HepG2 (cell line): ENCODE measurements at places on chromosomes 6 and 20. TPM values are rescaled to one million over a fixed set of nuclear protein-coding genes. Genes with fewer than 3 reads are reported as not detected.

DNA sequence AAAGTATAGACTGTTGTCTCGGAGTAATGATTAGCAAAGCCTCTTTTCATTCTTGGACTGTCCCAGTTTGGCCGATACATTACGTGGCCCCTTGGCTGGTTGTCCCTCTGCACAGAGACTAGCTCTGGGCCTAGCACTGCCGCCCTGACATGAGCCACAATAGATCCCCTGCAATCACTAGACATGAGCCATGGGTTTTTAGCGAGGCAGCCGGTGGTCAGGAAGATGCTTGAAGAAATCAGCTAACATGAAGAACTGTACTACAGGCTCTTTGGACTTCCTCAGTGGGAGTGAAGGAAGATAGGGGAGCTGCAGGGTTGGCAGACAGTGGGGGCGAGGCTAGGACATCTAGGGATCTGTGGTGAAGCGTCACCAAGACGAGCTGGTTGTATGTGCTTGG is 11.0 kb downstream of the DUSP22 start:
- no peaks in the 10 kb centered on the region; the same call in 2 of the 3 replicates for H3K27me3 ChIP-seq
- no peak overlapping the region for H3K27ac ChIP-seq
- peaks cover 10% of the 10 kb centered on the region for H3K4me1 ChIP-seq
- no peak overlapping the region for H3K4me3 ChIP-seq
- DNase-seq = no peak
- no peaks in the 10 kb centered on the region; the same call in 2 of the 3 replicates for H3K36me3 ChIP-seq

GRCh38 chr20:45085867-45086266 is 15.1 kb downstream of the KCNS1 start:
- H3K36me3 ChIP-seq = no peaks in the 10 kb centered on the region
- DNase-seq = no peak
- H3K27ac ChIP-seq = no peak overlapping the region
- H3K4me3 ChIP-seq = no peak overlapping the region

DNA sequence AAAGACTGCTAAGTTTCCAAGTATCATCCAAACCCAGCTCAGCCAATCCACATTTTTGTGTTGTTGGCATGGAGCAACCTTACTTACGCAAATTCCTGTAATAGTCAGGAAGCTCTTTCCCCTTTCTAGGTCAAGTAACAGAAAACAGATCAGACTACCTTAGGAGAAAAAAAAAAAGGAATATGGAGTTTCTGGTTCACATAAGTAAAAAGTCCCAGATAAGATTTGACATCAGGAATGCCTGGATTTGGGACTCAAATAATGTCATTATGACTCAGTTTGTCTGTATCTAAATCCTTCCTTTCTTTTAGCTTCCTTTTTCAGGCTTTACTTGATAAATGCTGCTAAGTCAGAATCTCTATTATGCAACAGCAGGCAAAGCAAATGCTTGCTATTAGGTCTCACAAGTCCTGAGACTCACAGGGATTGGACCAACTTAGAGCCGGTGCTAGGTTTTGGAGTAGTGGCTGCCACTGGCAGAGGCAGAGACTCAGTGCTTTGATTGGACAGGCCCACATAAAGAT is 44.5 kb downstream of the NCOA7 start:
- H3K27me3 ChIP-seq = no peaks in the 10 kb centered on the region
- DNase-seq = no peak
- H3K27ac ChIP-seq = no peak overlapping the region
- no peak overlapping the region for H3K4me3 ChIP-seq
- H3K4me1 ChIP-seq = no peaks in the 10 kb centered on the region
- H3K36me3 ChIP-seq = no peaks in the 10 kb centered on the region

DNA sequence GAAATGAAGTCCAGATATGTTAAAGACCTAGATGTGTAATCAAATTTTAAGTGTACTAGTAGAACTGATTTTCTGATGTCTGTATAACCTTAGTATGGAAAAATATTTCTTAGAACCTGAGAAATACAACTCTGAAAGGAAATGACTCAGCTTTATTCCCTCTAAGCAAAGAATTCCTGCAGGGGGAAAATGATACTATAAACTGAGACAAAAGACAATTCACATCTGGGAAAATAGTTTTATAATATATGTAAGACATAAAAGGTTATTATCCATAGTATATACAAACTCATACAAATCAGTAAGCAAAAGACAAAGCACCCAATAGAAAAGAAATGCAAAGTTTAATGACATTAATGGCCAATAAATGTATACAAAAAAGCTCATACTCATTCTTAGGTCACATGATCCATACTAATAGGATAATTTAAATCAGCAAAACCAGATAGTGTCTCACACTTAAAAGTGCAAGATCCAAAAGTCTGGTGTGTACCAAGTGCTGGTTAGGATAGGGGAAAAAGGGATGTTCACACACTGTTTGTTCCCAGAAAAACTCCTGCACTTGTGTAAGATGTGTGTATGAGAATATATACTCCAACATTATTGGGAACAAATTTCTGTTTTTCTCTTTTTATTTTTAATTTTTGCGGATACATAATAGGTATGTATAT is 22.6 kb downstream of the RNF217 start:
- no peak overlapping the region for H3K27ac ChIP-seq
- no peak overlapping the region for H3K4me3 ChIP-seq
- no peaks in the 10 kb centered on the region for H3K4me1 ChIP-seq
- DNase-seq = no peak

- peaks cover 6% of the 10 kb centered on the region; the same call in 1 of the 3 replicates for H3K27me3 ChIP-seq
- no peak overlapping the region for H3K27ac ChIP-seq
- H3K36me3 ChIP-seq = no peaks in the 10 kb centered on the region
- no peaks in the 10 kb centered on the region for H3K4me1 ChIP-seq
- DNase-seq = peak; percentile 48
Observed at GRCh38 chr6:20056350-20056992, 155.8 kb downstream of the MBOAT1 start.

Gene PHACTR3
- not detected in 2 replicates for total RNA-seq

Gene FERMT1
- total RNA-seq = 29.5 and 39.1 TPM in 2 replicates

DNA sequence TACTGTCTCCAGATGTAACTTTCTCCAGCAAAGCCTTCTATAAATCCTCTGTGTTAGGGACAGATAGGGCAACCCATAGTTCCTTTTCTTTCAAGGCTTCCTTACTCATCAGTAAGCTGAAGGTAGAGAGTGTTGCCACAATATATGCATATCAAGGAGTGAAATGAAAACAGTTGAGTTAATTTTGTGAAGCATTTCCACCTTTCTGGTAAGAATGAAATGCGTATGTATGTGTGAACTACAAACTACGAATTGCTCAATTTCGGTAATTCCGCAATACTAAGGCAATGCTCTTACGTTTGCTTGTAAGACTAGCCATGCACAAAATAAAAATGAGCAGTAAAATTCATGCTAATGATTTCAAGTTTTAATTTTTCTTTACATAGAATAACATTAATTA is 61.2 kb upstream of the HBS1L start:
- no peak for DNase-seq
- H3K4me1 ChIP-seq = peaks cover 8% of the 10 kb centered on the region; the same call in 1 of the 2 replicates
- H3K36me3 ChIP-seq = no peaks in the 10 kb centered on the region
- H3K4me3 ChIP-seq = no peak overlapping the region

GRCh38 chr6:4185419-4185818 is 50.0 kb upstream of the ECI2 start:
- H3K4me3 ChIP-seq = no peak overlapping the region
- no peaks in the 10 kb centered on the region for H3K4me1 ChIP-seq
- H3K36me3 ChIP-seq = no peaks in the 10 kb centered on the region
- DNase-seq = no peak
- no peak overlapping the region for H3K27ac ChIP-seq

Gene CUL9
- 10.5 and 11.4 TPM in 2 replicates for total RNA-seq

DNA sequence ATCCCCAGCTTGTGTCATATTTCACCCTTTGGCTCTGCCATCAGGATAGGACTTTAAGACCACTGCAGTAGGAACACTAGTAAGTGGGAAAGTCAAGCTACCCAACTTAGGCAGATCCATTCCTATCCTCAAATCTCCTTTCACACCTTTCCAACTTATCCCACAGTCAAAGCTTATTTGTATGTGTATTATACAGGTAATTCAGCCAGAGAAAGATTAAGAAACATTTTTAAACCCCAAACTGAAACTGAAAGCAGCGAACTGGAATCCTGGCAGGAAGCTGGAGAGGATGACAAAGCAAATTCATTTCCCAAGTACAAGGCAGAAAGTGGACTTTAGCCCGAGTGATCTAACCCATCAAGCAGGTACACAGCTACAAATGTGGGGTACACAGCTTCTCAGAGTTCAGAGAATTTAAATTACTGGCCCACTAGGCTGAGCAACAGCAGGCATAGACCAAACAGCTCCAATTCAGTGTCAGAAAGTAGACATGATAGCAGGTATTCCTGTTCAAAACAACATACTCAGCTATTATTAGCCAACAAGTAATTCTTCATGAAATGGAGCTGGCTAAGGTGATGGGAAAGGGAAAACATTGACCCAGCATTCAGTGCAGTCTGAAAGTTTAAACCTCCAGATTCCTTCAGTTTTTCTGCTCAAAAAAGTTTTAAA is 39.1 kb downstream of the ILRUN start:
- peak overlapping the region; percentile 66 for H3K4me3 ChIP-seq
- H3K27me3 ChIP-seq = no peaks in the 10 kb centered on the region
- H3K36me3 ChIP-seq = peaks cover 2% of the 10 kb centered on the region
- H3K4me1 ChIP-seq = peaks cover 74% of the 10 kb centered on the region
- peak overlapping the region; percentile 91 for H3K27ac ChIP-seq
- peak; percentile 98 for DNase-seq

- H3K4me3 ChIP-seq = no peak overlapping the region
- no peak overlapping the region for H3K27ac ChIP-seq
- H3K27me3 ChIP-seq = no peaks in the 10 kb centered on the region
Observed at GRCh38 chr20:48364688-48365421, 462.9 kb downstream of the PREX1 start.

Gene KCNK15
- total RNA-seq = not detected in 2 replicates

DNA sequence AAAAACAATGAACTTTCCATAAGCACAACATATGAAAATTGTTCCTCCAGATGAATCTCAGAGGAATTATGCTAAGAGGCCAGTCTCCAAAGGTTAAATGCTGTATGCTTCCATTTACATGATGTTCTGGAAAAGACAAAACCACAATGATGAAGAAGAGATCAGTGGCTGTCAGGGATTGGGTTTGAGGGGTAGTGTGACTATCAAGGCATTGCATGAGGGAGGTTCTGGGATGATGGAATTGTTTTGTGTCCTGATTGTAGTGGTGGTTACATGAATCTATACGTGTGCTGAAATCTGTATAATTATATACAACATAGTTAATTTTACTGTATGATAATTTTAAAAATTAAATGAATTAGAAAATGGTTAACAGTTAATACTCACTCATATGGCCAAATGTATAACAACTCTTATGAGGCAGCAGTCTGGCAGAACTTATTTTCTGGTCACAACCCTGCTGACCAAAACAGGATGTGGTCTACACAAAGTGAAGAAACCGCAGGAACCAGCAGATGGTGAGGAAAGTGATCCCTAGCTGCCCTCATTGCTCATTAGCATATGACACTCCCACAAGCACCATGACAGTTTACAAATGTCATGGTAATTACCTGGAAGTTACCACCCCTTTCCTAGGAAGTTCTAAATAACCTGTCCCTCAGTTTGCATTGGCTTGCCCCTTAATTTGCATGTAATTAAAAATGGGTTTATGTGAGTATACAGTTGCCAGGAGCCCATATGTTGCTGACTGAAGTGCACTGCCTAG is 31.9 kb downstream of the NSFL1C start:
- H3K4me3 ChIP-seq = no peak overlapping the region
- H3K36me3 ChIP-seq = no peaks in the 10 kb centered on the region
- DNase-seq = no peak
- H3K4me1 ChIP-seq = no peaks in the 10 kb centered on the region
- H3K27ac ChIP-seq = no peak overlapping the region
- no peaks in the 10 kb centered on the region for H3K27me3 ChIP-seq

- H3K27ac ChIP-seq = no peak overlapping the region
- no peak for DNase-seq
Observed at GRCh38 chr20:13741879-13742278, 42.8 kb downstream of the ESF1 start.

Gene LGSN
- 0.13 and 0.53 TPM in 2 replicates for total RNA-seq

DNA sequence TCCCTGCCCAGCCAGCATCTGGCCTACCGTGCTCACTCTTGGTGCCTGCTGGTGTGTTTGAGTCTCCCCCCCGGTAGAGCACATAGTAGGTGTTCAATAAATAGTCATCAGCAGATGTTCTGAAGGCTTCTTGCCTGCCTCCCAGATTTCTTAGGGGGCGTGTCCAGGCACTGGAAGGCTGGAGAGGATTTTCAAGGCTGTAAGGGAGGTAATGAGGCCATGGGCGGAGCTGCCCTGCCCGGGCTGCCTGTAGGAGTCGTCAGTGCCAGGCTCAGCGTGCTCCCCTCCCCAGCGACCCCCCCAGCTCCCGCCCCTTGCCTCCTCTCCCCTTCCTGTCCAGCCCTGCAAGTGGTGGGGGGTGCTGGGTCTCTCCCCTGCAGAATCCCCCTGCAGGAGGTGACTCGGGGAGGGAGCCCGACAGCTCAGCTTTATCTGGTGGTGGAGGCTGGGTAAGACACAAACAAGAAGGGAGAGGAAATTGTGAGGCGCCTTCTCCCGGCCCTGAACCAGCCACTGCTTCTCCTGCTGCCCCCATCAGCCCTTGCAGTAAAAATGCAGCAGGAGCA is 55.9 kb downstream of the BCAS4 start:
- H3K4me1 ChIP-seq = peaks cover 50% of the 10 kb centered on the region
- no peak for DNase-seq
- no peak overlapping the region for H3K4me3 ChIP-seq
- no peaks in the 10 kb centered on the region for H3K27me3 ChIP-seq
- no peaks in the 10 kb centered on the region for H3K36me3 ChIP-seq

DNA sequence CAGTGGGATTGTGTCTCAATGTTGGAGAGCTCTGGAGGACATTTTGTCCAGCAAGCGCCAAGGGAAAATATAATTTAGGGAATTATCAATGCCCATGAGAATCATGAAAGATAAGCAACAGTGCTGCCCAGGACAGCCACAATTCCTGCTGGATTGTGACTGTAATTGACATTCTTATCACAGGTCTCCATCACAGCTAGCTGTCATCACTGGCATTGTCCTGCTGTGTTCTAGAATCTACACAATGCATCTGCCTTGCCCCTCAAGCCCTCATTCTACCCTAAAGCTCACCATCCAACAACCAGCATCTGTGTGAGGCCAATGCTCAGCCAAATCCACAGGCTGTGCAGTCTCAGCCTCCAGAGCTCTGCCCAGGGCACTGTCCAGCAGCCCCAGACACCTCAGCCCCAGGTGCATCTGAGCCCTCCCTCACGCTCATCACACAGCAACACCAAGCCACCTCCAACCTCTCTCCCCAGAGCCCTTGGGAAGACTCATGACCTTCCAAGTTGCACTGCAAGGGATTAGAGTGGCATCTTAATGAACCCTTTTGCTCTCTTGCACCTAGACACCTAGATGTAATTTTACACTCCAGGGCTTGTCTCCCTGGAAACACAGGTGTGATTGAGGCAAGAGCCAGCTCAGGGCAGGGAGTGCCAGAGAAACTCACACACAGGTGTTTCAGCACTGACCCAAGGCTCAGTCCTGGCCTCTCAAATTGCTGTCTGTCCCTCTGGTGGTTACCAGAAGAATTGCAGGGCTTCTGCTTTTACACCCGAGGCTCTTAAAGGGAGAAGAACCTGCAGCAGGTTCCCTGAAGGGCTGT is 85.2 kb upstream of the PHACTR3 start:
- no peaks in the 10 kb centered on the region for H3K27me3 ChIP-seq
- H3K27ac ChIP-seq = no peak overlapping the region
- H3K36me3 ChIP-seq = no peaks in the 10 kb centered on the region
- no peak overlapping the region for H3K4me3 ChIP-seq
- DNase-seq = peak; percentile 73
